Stimulated activated CD4-positive, alpha-beta T cell treated with anti-CD3 and anti-CD28 coated beads, Interleukin-2, amount 100 ng/mL, for 4 hours (primary cell): ENCODE measurements at places on chromosomes 7 and 10.

DNA sequence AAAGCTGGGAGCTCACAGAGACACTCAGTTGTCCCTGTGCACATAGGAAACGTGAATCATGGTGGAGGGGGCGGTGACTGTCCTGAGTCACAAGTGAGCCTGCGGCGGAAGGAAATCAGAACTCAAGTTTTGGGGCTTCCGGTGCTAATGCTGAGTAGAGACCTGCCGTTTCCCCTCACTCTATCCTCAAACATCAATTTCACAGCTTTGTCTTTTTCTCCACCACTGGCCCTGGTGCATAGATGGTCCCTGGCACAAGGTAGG is 21.9 kb downstream of the ADCYAP1R1 start:
- DNase-seq, result no peak

DNA sequence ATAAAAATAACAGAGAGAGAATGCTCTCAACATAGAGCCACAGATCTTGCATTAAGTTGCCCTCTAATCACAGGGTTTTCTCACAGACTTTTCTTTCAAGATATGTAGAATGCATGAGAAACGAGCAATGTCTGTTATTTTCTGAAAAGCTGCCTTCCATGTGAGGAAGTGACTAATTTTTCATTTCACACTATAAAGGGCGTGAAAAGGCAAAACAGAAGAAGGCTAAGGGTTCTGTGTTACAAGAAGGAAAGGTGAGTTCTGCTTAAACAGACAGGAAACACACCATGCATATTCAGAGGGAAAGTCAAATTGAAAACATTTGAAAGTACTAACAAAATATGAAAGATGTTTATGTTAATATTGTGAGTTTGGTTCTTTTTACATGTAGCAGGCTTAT is 189.2 kb downstream of the SEMA3D start:
- DNase-seq, result no peak

DNA sequence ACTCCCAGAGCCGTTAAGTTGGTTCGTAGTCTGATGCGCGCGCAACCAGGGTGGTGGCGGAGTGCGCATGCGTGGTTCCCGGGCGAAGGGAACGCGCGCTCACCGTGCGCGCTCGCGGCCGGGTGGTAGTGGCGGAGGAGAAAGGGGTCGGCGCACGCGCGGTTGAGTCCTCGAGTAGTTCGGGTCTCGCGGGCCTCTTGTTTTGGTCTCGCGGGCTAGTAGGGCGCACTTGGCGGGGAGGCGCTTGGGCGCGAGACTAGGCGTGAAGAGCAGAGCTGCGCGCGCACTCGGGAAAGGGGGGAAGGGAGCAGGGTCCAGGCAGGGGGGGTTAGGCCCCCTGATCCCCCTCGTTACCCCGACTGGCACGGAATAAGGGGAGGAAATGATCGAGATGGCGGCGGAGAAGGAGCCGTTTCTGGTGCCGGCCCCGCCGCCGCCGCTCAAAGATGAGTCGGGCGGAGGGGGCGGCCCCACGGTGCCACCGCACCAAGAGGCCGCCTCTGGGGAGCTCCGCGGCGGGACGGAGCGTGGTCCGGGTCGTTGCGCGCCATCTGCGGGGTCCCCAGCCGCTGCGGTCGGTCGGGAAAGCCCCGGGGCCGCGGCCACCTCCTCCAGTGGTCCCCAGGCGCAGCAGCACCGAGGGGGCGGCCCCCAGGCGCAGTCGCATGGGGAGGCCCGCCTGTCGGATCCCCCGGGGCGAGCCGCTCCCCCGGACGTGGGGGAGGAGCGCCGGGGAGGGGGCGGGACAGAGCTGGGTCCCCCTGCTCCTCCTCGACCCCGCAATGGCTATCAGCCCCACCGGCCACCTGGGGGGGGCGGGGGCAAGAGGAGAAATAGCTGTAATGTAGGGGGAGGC is at the start of gene MEPCE:
Gene MEPCE (plus strand): TSS at position 195 of the 856 bp plus-strand sequence. CDS start 188 bp downstream, at position 383.
- peak; percentile 92 for DNase-seq

DNA sequence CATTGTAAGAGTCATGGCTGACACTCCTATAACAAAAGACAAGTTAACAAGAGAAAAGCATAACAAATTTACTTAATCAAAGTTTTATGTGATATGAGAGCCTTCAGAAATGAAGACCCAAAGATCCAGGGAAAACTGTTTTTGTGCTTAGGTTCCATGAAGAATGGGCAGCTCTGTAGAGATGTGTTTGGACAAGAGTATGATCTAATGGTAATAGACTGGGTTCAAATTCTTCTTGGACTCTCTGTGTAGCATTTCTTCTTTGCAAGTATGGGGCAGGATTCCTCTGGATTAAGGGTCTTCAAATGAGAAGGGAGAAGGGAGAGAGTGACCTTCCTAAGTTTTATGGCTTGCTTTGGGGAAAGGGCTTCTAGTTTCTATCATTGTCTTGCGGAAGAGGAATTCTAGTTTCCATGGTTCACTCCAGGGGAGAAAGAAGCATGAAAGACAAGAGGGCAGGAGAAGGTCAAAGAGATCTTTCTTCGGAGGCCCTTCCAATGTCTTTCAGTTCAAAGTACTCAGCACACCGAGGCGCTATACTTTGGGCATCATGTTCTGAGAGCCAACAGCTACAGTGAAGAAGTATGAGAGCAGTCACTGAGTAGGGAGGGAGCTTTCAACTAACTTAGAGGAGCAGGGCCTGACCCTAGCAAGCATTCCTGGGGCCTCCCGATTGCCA is 15.4 kb downstream of the IFIT3 start:
- DNase-seq, result no peak

GRCh38 chr10:30877111-30877510 is 154.6 kb downstream of the ZNF438 start:
- DNase-seq, result no peak

DNA sequence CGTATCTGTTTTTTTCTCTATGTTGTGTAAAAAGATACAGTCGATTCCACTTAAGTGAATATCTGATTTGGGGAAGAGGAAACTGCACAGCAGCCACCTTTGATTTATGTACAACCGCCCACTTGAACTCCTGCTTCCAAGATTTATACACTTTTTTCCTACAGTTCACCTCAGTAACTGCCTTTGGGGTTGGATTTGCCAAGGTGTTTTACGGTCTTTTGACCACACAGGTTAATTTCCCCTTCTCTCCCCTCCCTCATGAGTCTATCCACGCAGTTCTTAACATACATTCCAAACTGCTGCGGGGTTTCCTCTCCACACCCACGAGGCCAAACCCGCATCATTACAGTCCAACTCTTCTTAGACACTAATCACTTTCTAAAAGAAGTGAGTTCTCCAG is 277.0 kb downstream of the USP6NL start:
- no peak for DNase-seq
